ENCODE measurements at places on chromosomes 4 and X.

- peak; percentile 17 for DNase-seq
Observed at GRCh38 chrX:96982161-96982560, 98.5 kb downstream of the RPA4 start.

DNA sequence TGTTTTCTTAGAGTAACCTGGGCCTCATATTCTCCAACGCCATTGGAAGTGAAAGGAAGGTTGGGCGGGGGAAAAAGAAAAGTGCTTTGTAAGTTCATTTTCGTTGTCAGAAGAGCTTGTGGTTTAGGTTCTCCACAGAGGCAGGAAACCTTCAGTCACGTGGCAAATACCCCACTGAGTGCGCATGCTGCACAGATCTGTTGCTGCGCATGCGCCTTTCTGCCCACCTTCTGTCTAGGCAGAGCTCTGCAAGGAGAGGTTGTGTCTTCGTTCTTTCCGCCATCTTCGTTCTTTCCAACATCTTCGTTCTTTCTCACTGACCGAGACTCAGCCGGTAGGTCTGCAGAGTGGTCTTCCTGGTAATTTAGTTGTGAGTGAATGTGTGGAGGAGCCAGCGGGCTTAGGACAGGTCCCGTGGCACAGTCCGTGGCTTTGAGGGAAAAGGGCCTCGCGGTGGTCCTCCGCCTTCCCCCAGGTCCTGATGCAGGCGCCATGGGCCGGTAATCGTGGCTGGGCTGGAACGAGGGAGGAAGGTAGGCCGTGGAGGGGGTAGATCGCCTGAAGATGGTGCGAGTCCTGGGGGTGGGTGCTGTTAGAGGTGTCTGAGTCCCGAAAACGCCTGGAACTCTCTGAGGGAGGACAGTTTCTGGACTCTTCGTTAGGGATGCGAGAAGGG, at the start of gene PAGE5:
PAGE5 (plus strand) TSS at position 228 of the 676 bp plus-strand sequence. CDS start 1,037 bp downstream, outside the sequence.
- DNase-seq = no peak

- DNase-seq = peak; percentile 32
Observed at GRCh38 chr4:76060506-76060905, 14.0 kb upstream of the ART3 start.

GRCh38 chr4:174505892-174506291, 16.4 kb downstream of the HPGD start:
- no peak for DNase-seq

- DNase-seq = no peak
Observed at GRCh38 chr4:6499238-6499600, 26.8 kb upstream of the PPP2R2C start.

DNA sequence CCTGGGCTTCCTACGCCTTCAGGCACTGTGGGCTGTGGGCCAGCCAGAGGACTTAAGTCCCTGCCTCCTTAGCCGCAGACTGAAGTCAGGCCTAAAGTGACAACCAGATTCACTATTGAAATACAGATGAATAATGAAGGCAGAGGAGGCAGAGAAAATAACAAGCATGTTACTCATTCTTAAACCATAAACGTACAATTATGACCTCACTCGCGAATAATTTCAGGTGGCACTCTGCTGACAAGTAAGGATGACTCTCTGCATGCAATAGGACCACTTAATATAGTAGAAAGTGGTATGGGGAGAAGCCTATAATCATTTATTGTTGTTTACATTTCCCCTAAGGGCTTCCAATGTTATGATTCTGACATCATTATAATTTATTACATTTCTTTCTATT, 409.2 kb upstream of the FGF13 start:
- no peak for DNase-seq

DNA sequence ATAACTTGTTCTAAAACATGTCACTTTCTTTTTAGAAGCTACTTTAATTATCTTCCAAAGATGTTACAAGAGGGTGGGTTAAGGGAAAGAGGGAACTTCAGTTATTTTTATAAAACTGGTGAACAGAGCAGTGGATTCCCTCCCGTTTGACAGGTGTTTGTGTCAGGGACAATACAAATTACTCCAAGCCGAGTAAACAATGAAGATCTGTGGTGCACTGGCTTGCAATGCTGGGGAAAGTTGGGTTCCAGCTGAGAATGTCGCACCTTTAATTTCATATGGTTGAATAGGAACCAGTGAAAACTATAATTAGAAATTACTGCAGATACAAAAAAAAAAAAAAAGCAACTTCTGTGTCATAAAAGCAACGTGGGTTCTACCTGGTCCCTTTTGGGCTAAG, 98.6 kb upstream of the TTC29 start:
- no peak for DNase-seq

DNA sequence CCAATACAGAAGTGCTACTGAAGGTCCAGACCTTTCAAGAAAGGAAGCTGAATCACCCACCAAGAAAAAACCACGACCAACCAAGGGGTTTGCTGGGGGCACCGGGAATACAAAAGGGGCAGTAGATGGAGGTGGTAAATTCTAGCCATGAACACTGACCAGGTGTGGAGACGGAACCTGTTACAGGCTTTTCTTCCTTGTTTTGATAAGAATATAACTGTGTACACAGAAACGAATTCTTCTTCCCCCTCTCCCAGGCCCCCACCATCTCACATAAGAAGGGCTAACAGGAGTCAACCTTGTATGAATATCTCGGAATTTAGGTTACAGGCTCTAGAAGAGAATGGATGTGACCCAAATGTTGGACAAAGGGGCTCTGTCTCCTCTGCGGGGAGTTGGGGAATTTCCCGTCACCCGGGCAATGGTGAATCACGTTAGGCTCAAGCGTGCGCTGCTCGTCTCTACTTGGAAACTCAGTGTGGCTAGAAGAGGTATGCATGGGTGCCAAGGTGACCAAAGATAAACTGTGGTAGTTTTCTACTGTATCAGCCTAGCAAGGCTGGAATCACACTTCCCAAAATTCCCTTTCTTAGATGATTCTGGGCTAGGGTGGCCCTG, 87.0 kb downstream of the AFAP1 start:
- no peak for DNase-seq

DNA sequence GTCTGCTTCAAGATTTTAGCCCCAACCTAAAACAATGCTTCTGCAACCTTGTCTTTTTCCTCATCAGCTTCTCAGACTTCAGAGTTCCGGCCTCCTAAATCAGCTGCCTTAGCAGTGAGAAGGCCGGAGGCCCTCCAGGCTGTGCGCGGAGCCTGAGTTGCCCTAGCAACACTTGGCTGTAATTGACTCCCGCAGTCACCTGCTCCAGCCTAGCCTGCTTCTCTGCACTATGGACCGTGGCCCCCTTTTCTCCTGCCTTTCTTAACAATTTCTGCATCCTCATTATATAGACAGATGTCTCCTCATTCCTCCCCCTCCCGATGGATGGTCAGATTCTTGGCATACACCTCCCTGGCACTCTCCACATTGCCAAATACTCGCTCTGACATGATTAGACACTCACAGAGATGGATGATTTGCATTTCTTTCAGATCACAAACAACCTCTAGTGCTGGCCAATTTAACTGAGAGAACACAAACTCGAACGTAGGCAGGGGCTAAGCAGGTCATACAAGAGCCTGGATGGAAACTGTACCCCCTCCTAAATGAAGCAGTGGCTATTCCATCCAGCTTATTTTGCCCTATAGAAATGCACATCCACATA, 9.5 kb upstream of the HUWE1 start:
- no peak for DNase-seq

All from OCI-M1 (cell line).